ENCODE measurements at places on chromosomes 5 and 9. TPM values are rescaled to one million over a fixed set of nuclear protein-coding genes. Genes with fewer than 3 reads are reported as not detected.

ADAMTS13 gene
- total RNA-seq = 21.3 TPM

MARCHF3 gene
- total RNA-seq = 8.5 TPM

SH3RF2 gene
- total RNA-seq = 2.2 TPM

IPO11 gene
- total RNA-seq = 37.6 TPM

TBC1D9B gene
- total RNA-seq = 139 TPM

SPINK6 gene
- not detected for total RNA-seq

FRMPD1 gene
- total RNA-seq = 0.50 TPM

- H3K27ac ChIP-seq = no peak overlapping the region
- H3K36me3 ChIP-seq = no peaks in the 10 kb centered on the region
- no peak for DNase-seq
- H3K27me3 ChIP-seq = no peaks in the 10 kb centered on the region
- no peak overlapping the region for H3K4me3 ChIP-seq
- peaks cover 54% of the 10 kb centered on the region for H3K4me1 ChIP-seq
These were observed 10.1 kb downstream of the LHFPL2 start for GRCh38 chr5:78638423-78638822.

GRCh38 chr5:180865981-180866695 lies 5.1 kb upstream of the ZFP62 start:
- no peaks in the 10 kb centered on the region for H3K36me3 ChIP-seq
- H3K27me3 ChIP-seq = peaks cover 4% of the 10 kb centered on the region
- no peak overlapping the region for H3K27ac ChIP-seq
- H3K4me1 ChIP-seq = no peaks in the 10 kb centered on the region

DNA sequence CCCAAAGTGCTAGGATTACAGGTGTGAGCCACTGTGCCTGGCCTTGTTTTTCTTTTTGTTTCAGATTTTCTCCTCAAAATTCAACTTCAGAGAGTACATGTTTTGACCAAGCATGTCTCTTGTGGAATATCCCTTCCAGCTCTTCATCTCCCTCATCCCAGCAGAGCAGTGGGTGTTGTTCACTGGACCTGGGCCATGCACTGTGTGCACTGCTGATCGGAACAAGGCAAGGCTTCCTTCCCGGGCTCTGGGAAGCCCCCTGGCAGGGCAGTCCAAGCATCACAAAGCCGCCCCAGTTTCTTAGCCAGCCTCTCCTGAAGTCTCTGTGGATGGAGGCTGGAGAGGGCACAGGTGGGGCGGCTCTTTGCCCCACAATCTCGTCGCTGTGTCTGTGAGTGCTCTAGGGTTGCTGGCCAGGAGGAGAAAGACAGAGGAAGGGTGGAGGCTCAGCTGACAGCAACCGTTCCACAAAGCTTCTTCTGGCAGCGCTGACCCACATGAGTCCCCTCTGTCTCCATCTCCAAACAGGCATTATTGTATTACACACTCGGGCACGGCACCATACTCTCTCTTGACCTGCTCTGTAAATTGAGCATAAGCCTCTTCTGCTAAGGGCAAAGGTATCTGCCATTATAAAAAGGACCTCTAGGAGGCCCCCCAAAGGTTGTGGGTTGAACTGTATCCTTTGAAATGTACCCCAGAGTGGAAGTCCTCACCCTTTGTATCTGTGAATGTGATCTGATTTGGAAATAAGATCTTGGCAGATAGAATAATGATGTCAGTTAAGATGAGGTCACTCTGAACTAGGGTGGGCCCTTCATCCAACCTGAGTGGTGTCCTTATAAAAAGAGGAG lies 89.6 kb downstream of the TARS1 start:
- H3K4me1 ChIP-seq = peaks cover 21% of the 10 kb centered on the region
- H3K27ac ChIP-seq = no peak overlapping the region
- DNase-seq = no peak
- no peaks in the 10 kb centered on the region for H3K27me3 ChIP-seq
- H3K4me3 ChIP-seq = no peak overlapping the region

DNA sequence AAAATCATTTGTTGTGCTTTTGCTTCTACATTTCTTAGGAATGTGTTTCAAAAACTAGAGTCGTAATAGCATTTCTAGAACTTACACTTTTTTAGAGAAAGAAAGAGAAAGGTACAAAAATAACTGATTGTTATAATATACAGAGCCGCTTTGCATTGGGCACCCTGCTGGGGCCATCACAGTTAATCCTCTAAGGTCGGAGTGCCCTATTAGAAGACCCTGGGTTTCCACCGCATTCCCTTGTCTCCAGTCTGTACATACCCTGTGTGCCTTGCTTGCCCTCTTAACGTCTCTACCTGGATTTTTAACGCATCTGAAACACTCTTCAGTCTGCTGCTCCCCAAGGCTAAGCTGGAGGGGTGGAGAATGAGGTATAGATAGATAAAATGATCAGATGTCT lies 1.3 kb downstream of the MARVELD2 start:
- H3K4me1 ChIP-seq = peaks cover 9% of the 10 kb centered on the region
- H3K36me3 ChIP-seq = peaks cover 28% of the 10 kb centered on the region
- peak overlapping the region; percentile 97 for H3K27ac ChIP-seq
- DNase-seq = no peak

DNA sequence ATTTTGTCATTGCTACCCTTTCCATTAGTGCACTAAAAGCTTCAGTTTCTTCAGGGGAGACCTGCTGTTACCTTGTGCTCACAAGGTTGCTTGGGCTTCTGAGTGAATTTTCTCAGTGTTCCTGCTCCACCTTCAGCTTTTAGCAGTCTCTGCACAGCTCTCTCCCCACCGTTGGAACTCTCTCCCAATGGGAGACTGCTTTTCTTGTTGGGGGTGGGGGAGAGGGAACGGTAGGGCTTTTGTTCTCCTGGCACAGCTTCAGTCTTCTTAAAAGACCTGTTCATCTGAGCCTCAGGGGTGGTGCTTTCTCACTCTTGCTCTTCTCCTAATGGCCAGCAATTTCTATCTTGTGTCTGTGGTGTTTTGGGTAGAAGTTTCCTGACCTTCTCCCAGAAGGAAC lies 915.7 kb downstream of the EFNA5 start:
- no peaks in the 10 kb centered on the region for H3K36me3 ChIP-seq
- no peak overlapping the region for H3K4me3 ChIP-seq
- DNase-seq = no peak
- no peaks in the 10 kb centered on the region for H3K4me1 ChIP-seq

DNA sequence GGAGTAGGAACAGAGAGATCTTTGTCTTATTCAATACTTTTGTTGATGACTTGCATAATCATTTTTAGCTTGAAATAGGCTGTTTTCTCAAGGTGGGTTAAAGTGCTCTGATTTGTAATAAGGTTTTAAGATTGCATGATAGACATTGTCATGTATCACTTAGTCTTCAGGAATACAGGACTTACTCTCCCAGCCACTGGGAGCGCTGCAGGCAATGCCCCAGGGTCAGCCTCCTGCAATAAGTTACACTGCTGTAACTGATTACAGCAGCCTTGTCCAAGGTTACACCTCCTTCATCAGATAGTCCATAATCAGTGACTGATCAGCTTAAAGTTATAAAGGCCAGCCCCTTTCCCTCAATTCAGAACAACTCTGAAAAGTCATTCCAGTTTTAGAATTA lies 218.6 kb downstream of the ESM1 start:
- no peaks in the 10 kb centered on the region for H3K27me3 ChIP-seq
- no peak overlapping the region for H3K4me3 ChIP-seq

DNA sequence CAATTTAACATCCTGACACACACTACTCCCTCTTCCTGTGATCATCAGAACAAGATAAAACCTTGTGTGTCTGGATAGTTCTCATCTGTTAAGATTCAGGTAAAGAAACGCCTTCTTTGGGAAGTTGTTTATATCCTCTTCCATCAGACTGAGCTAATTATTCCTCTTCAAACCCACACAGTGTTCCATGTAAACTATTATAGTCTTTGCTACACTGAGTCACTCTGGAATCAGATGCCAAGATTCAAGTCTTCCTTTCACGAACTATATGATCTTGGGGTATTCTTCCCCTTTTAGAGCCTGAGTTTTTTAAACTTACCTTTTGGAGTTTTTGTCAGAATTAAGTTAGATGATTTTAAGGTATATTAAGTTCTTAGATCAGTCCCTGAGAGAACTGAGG lies 2.0 kb downstream of the OR1J1 start:
- H3K4me1 ChIP-seq = no peaks in the 10 kb centered on the region
- H3K27ac ChIP-seq = no peak overlapping the region
- no peak for DNase-seq
- H3K4me3 ChIP-seq = no peak overlapping the region
- H3K36me3 ChIP-seq = no peaks in the 10 kb centered on the region

GRCh38 chr5:90658620-90659019 lies 100.0 kb downstream of the ADGRV1 start:
- no peaks in the 10 kb centered on the region for H3K27me3 ChIP-seq
- no peaks in the 10 kb centered on the region for H3K4me1 ChIP-seq
- no peaks in the 10 kb centered on the region for H3K36me3 ChIP-seq

DNA sequence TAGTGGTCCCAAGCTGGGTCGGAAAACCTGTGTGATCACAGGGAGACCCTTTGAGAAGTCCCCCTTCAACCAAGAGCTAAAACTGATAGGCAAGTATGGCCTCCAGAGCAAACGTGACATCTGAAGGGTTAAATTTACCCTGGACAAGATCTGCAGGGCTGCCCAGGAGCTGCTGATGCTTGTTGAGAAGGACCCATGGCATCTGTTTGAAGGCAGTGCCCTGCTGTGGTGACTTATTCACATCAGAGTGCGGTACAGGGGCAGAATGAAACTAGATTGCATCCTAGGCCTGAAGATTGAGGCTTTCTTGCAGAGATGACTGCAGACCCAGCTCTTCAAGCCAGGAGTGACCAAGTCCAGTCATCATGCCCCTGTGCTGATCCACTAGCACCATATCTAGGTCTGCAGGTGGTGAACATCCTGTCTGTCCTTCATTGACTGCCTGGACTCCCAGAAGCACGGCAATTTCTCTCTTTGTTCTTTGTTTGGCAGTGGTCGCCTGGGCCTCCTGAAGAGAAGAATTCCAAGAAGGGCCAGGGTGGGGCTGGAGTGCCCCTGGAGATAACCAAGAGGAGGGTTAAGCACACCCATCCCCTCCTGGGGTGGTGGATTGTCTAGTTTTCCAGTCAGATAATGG lies 25.7 kb upstream of the CHD1 start:
- no peaks in the 10 kb centered on the region for H3K36me3 ChIP-seq
- no peaks in the 10 kb centered on the region for H3K27me3 ChIP-seq
- H3K4me3 ChIP-seq = no peak overlapping the region
- H3K27ac ChIP-seq = no peak overlapping the region
- H3K4me1 ChIP-seq = no peaks in the 10 kb centered on the region
- DNase-seq = no peak

- DNase-seq = no peak
- no peak overlapping the region for H3K27ac ChIP-seq
- peaks cover 13% of the 10 kb centered on the region for H3K27me3 ChIP-seq
These were observed 17.2 kb upstream of the TCF7 start for GRCh38 chr5:134097211-134097749.

- DNase-seq = no peak
- H3K4me3 ChIP-seq = no peak overlapping the region
- no peak overlapping the region for H3K27ac ChIP-seq
- H3K36me3 ChIP-seq = no peaks in the 10 kb centered on the region
- peaks cover 46% of the 10 kb centered on the region for H3K4me1 ChIP-seq
These were observed 102.2 kb upstream of the EQTN start for GRCh38 chr9:27398982-27399653.

DNA sequence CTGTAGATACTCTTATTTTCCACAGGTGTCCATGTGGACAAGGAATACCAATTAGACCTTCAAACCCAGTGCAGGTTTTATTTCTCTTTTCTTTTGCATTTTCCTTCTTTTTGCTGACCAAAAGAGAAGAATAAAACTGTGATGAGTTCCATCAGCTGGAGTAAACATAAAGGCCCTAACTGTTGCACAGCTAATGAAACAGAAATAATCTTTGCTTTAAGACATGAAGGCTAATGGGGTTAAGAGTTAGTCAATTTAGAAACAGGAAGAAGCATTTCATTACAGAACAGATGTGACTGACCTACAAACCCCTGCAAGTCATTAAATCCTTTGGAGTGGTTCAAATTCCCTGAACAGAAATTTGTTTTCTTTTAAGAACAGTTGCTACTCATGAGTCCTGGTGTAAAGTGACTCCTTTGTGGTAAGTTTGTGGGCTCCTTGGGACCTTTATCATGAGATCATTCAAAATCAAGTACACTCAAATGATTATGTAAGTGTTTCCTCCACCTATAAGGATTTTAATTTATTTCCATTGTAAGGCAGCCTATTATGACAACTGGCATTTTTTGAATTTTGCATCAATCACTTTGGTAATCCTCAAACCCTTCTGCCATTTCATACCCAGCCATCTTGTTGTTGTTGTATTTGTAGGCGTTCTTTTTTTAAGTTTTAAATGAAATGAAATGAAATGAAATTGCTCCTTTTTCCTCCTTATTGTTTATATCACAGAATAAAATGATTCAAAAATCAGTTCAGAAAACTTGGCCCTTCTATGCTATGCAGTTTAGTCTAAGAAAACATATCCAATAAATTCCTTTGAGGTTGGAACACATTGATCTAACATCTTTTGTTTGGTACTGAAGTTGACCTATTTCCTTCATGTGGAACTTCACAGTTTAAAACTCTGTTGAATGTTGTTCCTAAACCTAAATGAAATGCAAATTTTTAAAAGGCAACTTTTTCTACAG lies 1.3 kb downstream of the MINAR2 start:
- H3K27ac ChIP-seq = no peak overlapping the region
- H3K4me3 ChIP-seq = no peak overlapping the region
- no peaks in the 10 kb centered on the region for H3K36me3 ChIP-seq
- no peak for DNase-seq
- peaks cover 17% of the 10 kb centered on the region for H3K4me1 ChIP-seq

DNA sequence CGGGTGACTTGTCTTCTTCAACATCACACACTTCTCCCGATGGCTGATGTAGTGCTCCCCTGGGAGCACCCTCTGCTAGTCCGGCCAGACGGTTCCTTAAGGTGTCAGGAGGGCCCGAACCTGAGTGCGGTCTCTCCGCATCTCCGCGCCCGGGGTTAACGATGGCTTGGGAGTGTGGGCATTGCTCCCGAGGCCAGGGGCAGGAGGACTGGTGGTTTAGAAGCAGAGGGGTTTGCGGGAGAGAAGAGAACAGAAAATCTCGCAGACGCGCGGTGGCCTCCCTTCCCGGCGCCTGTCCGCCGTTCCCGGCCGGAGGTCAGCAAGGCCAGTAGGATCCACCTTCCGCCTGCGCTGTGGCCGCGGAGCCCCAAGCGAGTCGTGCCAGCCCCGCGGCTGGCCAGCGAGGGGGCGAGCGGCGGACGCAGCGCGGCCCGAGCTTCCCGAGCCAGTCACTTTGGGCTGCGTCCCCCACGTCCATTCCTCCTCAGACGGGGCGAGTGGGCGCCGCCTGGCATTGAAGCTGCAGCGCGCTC lies 700 bp downstream of the CDO1 start:
- DNase-seq = no peak
- H3K4me3 ChIP-seq = peak overlapping the region; percentile 93
- peaks cover 29% of the 10 kb centered on the region for H3K4me1 ChIP-seq
- no peaks in the 10 kb centered on the region for H3K36me3 ChIP-seq
- peaks cover 28% of the 10 kb centered on the region for H3K27me3 ChIP-seq

- no peaks in the 10 kb centered on the region for H3K4me1 ChIP-seq
- no peak overlapping the region for H3K4me3 ChIP-seq
- no peak for DNase-seq
- H3K27me3 ChIP-seq = peaks cover 35% of the 10 kb centered on the region
- H3K36me3 ChIP-seq = no peaks in the 10 kb centered on the region
These were observed 101.4 kb upstream of the IRX4 start for GRCh38 chr5:1983919-1984695.

Measured in mesothelial cell of epicardium (in vitro differentiated cells).